ENCODE measurements at places on chromosomes 4 and X.

GRCh38 chr4:122810669-122811068 lies 16.0 kb upstream of the FGF2 start:
- H3K4me1 ChIP-seq, result no peaks in the 10 kb centered on the region
- DNase-seq, result no peak
- H3K36me3 ChIP-seq, result no peaks in the 10 kb centered on the region

DNA sequence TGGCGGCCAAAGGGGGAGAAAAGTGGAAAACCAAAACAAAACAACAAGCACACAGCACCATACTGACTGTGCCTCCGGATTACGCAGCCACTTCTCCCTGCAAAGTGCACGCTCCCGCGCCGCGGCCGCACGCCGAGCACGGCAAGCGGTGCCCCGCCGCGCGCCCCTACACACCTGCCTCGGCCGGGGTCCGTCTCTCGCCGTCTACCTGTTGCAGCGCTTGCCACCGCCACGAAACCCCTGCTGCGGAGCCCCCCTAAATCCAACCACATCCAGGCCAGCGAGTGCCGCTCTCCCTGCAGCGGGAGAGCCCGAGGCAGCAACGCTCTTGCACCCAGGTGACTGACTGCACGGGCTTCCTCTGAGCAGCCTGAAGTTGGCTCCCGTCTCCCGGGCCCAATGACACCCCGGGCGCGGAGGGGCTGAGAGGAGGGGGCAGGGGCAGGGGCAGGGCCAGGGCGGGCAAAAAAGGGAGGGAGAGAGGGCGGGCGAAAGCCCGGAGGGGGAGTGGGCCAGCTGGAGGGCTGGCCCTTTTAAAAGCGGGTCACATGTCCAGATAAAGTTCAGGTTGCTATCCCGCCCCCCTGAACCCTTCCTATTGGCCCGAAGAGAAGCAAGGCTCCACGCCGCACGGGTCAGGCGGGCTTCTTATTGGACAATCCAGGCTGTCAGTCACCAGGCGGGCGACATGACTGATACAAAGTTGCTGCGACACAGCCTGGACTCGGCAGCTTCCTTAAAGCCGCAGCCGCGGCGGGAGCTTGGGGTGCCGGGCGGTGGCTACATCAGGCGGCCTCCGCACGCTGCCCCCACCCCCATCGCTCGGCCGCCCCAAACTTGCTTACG lies at the start of gene NR3C2:
TSS of gene NR3C2 (minus strand) at position 429 of the 846 bp plus-strand sequence.
- no peaks in the 10 kb centered on the region for H3K36me3 ChIP-seq
- H3K4me1 ChIP-seq, result peaks cover 27% of the 10 kb centered on the region
- H3K4me3 ChIP-seq, result peak within 1 kb of the TSS; percentile 76
- no peaks in the 10 kb centered on the region for H3K27me3 ChIP-seq
- DNase-seq, result peak; percentile 95

DNA sequence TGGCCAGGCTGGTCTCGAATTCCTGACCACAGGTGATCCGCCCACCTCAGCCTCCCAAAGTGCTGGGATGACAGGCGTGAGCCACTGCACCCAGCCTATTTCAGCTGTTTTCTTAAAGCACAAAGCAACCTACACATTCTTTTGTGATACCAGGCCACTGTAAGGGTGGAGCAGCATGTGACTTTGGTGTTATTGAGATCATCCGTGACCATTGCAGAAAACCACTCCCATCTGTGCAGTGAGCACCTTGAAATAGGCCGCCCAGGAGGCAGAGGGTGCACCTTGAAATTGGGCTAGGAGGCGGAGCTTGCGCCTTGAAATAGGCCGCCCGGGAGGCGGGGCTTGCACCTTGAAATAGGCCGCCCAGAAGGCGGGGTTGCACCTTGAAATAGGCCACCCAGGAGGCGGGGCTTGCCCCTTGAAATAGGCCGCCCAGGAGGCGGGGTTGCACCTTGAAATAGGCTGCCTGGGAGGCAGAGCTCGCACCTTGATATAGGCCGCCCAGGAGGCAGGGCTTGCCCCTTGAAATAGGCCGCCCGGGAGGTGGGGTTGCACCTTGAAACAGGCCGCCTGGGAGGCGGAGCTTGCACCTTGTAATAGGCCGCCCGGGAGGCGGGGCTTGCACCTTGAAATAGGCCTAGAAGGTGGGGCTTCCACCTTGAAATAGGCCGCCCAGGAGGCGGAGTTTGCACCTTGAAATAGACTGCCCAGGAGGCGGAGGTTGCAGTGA lies 9.0 kb upstream of the SLC25A6 start:
- H3K27me3 ChIP-seq, result no peaks in the 10 kb centered on the region
- H3K36me3 ChIP-seq, result peaks cover 4% of the 10 kb centered on the region
- peak; percentile 40 for DNase-seq
- no peaks in the 10 kb centered on the region for H3K4me1 ChIP-seq
- H3K4me3 ChIP-seq, result no peak overlapping the region

GRCh38 chr4:150768497-150768896 lies 186.5 kb downstream of the MAB21L2 start:
- H3K27me3 ChIP-seq, result no peaks in the 10 kb centered on the region
- peaks cover 32% of the 10 kb centered on the region for H3K4me1 ChIP-seq
- H3K36me3 ChIP-seq, result no peaks in the 10 kb centered on the region
- peak overlapping the region; percentile 65 for H3K27ac ChIP-seq

GRCh38 chr4:183618681-183619080 lies 40.3 kb downstream of the RWDD4 start:
- no peak overlapping the region for H3K4me3 ChIP-seq
- H3K36me3 ChIP-seq, result no peaks in the 10 kb centered on the region
- no peaks in the 10 kb centered on the region for H3K4me1 ChIP-seq
- no peaks in the 10 kb centered on the region for H3K27me3 ChIP-seq
- H3K27ac ChIP-seq, result no peak overlapping the region

GRCh38 chr4:184395971-184396391 lies 78.4 kb downstream of the IRF2 start:
- no peak overlapping the region for H3K27ac ChIP-seq
- H3K36me3 ChIP-seq, result no peaks in the 10 kb centered on the region
- H3K27me3 ChIP-seq, result no peaks in the 10 kb centered on the region
- H3K4me1 ChIP-seq, result no peaks in the 10 kb centered on the region
- no peak overlapping the region for H3K4me3 ChIP-seq

- H3K4me1 ChIP-seq, result no peaks in the 10 kb centered on the region
- DNase-seq, result peak; percentile 48
- H3K36me3 ChIP-seq, result no peaks in the 10 kb centered on the region
- no peak overlapping the region for H3K27ac ChIP-seq
- no peak overlapping the region for H3K4me3 ChIP-seq
Measured at GRCh38 chr4:112031712-112032328, 113.4 kb upstream of the FAM241A start.

- no peaks in the 10 kb centered on the region for H3K27me3 ChIP-seq
- no peak for DNase-seq
- no peak overlapping the region for H3K27ac ChIP-seq
- no peaks in the 10 kb centered on the region for H3K4me1 ChIP-seq
- no peaks in the 10 kb centered on the region for H3K36me3 ChIP-seq
Measured at GRCh38 chr4:115688961-115689360, 575.5 kb upstream of the NDST4 start.

GRCh38 chr4:173766171-173766600 lies 236.2 kb upstream of the HAND2 start:
- H3K4me3 ChIP-seq, result no peak overlapping the region
- no peak overlapping the region for H3K27ac ChIP-seq
- no peaks in the 10 kb centered on the region for H3K36me3 ChIP-seq
- H3K4me1 ChIP-seq, result no peaks in the 10 kb centered on the region
- peaks cover 15% of the 10 kb centered on the region for H3K27me3 ChIP-seq
- no peak for DNase-seq

DNA sequence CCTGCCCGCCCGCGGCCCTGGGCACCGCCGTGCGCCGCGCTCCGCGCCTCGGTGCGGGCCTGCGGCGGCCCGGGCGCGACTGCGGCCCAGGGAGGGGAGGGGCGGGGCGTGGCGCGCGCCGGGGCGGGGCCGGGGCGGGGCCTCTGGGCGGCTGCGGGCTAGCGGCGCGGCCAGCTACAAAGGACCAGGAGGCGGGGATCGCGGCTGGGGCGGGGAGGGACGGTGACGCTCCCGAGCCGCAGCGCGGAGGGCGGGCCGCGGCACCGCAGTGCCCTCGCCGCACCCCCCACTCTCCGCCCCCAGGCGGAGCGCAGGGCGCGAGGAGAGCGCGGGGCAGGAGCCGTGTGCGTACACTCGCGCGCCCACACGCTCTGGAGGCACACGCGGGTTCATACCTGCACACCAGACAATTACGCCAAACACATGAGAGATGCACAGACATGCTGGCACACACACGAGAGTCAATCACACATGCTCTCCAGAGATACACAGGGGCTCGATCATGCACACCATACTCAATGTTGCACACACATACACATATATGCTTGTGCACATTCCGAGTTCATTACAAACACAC lies at the start of gene CRMP1:
TSS of gene CRMP1 (minus strand) at position 83 of the 577 bp plus-strand sequence. CDS start 117 bp downstream, outside the sequence.
- H3K36me3 ChIP-seq, result no peaks in the 10 kb centered on the region
- DNase-seq, result no peak
- H3K27ac ChIP-seq, result no peak within 1 kb of the TSS
- H3K4me3 ChIP-seq, result no peak within 1 kb of the TSS

GRCh38 chr4:173171098-173171497 lies 2.5 kb downstream of the GALNT7 start:
- no peaks in the 10 kb centered on the region for H3K36me3 ChIP-seq
- H3K4me1 ChIP-seq, result peaks cover 49% of the 10 kb centered on the region
- H3K27me3 ChIP-seq, result no peaks in the 10 kb centered on the region
- no peak for DNase-seq
- H3K27ac ChIP-seq, result no peak overlapping the region

GRCh38 chr4:6324999-6325787 lies 55.5 kb downstream of the WFS1 start:
- H3K27ac ChIP-seq, result no peak overlapping the region
- H3K27me3 ChIP-seq, result no peaks in the 10 kb centered on the region
- H3K4me3 ChIP-seq, result no peak overlapping the region

DNA sequence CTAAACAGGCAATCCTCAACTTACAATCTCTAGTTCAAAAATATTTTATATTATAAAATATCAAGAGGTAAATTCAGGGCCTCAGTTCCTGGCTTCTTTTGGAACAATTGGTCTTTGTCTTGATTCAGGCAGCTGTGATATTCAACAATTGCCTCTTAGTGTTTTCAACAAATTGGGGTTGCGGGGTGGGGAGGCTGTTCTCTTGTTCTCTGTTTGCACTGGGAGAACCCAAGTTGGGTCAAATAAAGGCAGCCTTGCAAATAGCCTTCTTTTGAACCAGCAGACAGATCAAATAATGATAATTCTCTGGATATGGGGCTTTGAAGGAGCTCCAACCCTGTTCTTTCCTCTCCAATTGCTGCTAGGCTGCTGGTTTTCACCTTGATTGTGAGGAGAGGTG lies 142.5 kb downstream of the COL4A5 start:
- H3K36me3 ChIP-seq, result no peaks in the 10 kb centered on the region
- no peak for DNase-seq
- H3K4me1 ChIP-seq, result no peaks in the 10 kb centered on the region
- no peak overlapping the region for H3K27ac ChIP-seq
- no peak overlapping the region for H3K4me3 ChIP-seq
- H3K27me3 ChIP-seq, result no peaks in the 10 kb centered on the region

Measured in HCT116 (cell line).